ENCODE measurements at places on chromosomes 3 and 15. TPM values are rescaled to one million over a fixed set of nuclear protein-coding genes. Genes with fewer than 3 reads are reported as not detected.

SLITRK3 gene
- total RNA-seq, result not detected

TRIM42 gene
- not detected for total RNA-seq

TF gene
- 0.59 TPM for total RNA-seq

CCRL2 gene
- total RNA-seq, result 0.08 TPM

BMF gene
- 2.4 TPM for total RNA-seq

Data from A549 treated with dexamethasone at 1 μM for 4 hours (cell line).